Stimulated activated CD4-positive, alpha-beta T cell treated with anti-CD3 and anti-CD28 coated beads, TNF-alpha, amount 100 ng/mL, for 48 hours (primary cell): ENCODE measurements at places on chromosomes 4 and X.

GRCh38 chrX:42857766-42858165 is 79.8 kb upstream of the PPP1R2C start:
- no peak for DNase-seq

GRCh38 chr4:58760100-58760499 is 1649.9 kb upstream of the IGFBP7 start:
- DNase-seq = no peak

GRCh38 chrX:155857561-155857960 is 23.6 kb upstream of the VAMP7 start:
- no peak for DNase-seq

- no peak for DNase-seq
Measured at GRCh38 chr4:8882239-8882638, 10.6 kb upstream of the HMX1 start.

- no peak for DNase-seq
Measured at GRCh38 chr4:28254003-28254402, 1393.4 kb downstream of the STIM2 start.

DNA sequence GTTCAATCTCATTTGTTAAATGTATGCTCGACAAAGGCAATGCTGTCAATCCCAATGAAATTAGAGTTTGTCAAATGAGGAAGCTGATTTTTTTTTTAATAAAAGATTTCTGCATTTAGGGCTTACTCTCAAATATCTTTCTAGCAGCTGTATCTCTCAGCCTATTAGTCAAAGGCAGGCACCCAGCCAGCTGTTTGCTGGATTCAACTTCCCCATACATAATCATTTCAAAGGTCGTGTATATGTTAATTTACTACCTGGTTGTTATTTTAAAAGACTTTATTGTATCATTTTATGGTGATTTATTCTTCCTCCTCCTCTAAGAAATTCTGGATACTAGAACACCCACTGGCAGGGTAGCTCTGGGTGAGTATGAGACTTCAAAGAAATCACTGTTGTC is 27.1 kb downstream of the RAI2 start:
- no peak for DNase-seq

DNA sequence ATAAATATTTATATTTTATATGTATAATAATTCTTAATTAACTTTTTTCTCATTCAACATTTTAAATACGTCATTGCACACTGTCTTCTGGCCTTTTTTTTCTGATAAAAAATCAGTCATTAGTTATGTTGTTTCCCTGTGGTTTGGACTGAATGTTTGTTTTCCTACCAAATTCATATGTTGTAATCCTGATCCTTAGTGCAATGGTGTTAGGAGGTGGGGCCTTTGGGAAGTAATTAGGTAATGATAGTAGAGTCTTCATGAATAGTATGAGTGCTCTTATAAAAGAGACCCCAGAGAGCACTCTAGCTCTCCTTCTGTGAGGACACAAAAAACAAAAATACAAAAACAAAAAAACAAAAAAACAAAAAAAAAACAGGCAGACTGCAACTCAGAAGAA is 117.2 kb downstream of the GASK1B start:
- DNase-seq = no peak

DNA sequence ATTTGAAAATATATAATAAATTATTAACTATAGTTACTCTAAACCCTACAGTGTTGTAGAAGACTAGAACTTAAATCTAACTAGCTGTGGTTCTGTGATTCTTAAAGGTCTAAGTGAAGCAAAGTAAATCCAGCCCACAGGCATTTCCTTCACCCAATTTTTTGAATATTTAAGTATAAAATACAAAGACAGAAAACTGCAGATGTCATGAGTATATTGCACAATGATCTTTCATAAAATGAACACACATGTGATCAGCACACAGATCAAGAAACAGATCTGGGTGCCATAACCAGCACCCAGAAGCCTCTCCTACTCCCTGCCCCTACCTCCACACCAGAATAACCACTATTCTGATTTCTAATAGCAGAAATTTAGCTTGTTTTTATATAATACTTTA is 82.9 kb downstream of the CAMK2D start:
- no peak for DNase-seq
